ENCODE measurements at places on chromosomes 1 and 21. TPM values are rescaled to one million over a fixed set of nuclear protein-coding genes. Genes with fewer than 3 reads are reported as not detected.

- DNase-seq, result no peak
Observed at GRCh38 chr1:79310609-79311008, 304.1 kb upstream of the ADGRL4 start.

DNA sequence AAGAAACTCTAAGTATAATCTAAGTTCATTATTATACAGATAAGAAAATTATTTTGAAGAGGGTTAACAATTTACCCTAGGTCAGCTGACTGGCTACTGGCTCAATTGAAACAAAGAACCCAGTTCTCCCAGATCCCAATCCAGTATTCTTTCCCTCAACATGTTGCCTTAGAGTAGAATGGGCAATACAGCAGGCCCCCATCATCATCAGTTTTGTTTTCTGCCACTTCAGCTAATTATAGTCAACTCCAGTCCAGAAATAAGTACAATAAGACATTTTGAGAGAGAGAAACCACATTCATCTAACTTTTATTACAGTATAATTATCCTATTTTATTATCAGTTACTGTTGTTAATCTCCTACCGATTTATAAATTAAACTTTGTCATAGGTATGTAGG lies 241.2 kb downstream of the ASTN1 start:
- no peak for DNase-seq

DNA sequence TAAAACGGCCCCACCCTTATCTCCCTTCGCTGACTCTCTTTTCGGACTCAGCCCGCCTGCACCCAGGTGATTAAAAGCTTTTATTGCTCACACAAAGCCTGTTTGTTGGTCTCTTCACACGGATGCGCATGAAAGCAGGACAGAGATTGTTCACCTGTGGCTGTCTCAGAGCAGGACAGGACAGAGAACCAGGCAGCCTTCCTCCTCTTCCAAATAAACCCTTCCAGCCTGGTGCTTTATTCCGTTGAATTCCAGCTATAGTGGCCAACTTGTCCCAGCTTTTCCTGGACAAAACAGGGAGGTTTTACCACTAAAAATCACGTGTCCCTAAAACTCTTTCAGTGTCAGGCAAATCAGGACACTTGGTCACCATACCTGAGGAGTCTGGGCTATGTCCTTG lies 9.5 kb upstream of the DMRTB1 start:
- DNase-seq, result no peak

DNA sequence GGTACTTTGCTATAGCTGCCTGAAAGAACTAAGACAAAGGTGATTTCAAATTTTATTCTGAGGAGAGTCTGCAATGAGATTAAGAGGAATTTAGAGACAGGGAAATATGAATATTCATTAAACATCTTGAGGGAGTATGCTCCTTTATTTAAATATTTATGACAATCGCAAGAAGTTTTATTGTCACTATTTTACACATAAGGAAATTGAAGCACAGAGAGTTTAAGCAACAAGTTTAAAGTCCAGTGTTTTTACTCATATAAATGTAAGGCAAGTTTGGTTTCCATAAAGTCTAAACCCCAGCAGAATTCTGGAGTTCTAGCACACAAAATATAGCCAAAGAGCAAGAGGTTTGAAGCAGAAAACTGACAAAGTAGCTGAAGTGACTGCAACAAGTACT lies 49.3 kb upstream of the SAMSN1 start:
- no peak for DNase-seq

GRCh38 chr1:200355801-200356200 lies 54.0 kb downstream of the ZNF281 start:
- no peak for DNase-seq

GRCh38 chr1:119139857-119140176 lies 636 bp downstream of the WARS2 start:
- no peak for DNase-seq

FAM72A gene
- total RNA-seq, result not detected

LIN28A gene
- total RNA-seq, result not detected

RNU1-4 gene
- total RNA-seq, result under 0.01 TPM

OR2M2 gene
- not detected for total RNA-seq

AJAP1 gene
- total RNA-seq, result 1.1 TPM

NBPF6 gene
- total RNA-seq, result not detected

LRRC3 gene
- total RNA-seq, result 0.89 TPM

ARHGAP29 gene
- 56.2 TPM for total RNA-seq

OLIG2 gene
- total RNA-seq, result not detected

FHL3 gene
- total RNA-seq, result 7.5 TPM

AGPAT3 gene
- total RNA-seq, result 80.5 TPM

Measured in thyroid gland (tissue), 4 donors.